Kidney epithelial cell (primary cell): ENCODE measurements at places on chromosomes 4 and X. TPM values are rescaled to one million over a fixed set of nuclear protein-coding genes. Genes with fewer than 3 reads are reported as not detected.

DNA sequence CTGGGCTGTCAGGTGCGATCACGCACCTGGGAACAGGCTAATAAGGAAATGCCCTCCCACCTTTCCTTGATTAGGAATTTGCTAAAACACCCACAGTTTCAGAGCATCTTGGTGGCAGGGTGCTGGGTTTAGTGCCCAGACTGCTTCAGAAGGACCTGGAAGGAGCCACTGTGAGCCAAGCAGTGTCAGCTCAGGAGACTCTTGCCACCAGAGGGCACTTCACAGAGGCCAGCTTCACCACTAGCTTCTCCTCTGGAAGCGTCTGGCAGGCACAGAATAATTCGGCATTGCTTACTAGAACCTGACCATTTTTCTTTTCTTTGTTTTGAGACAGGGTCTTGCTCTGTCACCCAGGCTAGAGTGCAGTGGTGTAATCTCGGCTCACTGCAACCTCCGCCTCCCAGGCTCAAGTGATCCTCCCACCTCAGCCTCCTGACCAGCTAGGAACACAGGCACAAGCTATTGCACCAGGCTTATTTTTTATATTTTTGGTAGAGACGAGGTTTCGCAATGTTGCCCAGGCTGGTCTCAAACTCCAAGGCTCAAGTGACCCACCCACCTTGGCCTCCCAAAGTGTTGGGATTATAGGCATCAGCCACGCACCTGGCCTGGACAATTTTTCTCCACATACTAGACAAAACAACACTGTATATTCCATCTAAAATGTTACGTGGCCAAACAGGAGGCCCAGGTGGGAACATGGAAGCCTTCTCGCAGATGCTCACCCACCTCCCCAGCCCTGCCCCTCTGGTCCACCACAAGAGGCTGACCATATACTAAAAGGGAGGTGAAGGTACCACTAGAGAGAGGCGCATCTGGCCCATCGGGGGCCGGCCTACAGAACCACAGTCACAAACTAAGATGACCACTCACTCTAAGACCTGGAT lies 14.1 kb downstream of the NOP14 start:
- DNase-seq = no peak

The TMPRSS11B gene
- total RNA-seq = not detected in 2 replicates

The GJB1 gene
- total RNA-seq = not detected in 2 replicates

DNA sequence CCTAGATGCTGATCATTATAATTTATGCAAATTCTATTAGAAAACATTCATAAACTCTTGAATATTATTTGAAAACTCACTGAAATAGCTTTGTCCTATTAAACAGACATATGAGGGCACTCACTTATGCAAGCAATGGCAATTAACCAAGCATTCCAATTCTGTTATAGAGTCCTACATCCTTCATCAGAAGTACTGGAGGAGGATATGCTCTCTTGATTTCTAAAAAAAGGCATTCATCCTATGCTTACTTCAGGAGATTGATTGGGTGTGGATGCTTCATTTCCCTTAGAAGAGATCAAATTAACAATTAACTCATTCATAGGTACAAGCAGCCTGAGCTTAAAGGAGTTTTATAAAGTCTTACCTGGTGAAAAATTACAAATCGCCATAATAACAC lies 1317.2 kb downstream of the PCDH7 start:
- DNase-seq = no peak

DNA sequence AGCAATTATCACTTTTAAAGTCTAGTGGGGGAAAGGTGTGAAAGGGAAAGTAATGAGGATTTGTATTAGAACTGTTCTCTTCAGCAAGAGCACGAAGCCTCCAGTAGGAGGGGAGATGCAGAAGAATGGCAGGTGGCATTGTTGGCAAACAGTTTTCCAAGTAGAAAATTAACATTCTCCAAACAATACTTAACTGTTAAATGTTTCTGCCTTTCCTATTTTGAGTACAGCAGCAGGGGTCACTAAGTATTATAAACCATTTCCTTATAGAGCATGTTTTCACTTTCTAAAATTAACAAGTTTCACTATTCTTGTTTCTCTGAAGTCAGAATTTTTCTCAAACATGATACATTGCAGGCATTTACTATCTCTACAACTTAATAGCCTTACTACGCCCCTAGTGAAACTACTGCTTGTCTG lies 58.7 kb downstream of the LEF1 start:
- DNase-seq = no peak

The UGT2A3 gene
- not detected in 2 replicates for total RNA-seq

DNA sequence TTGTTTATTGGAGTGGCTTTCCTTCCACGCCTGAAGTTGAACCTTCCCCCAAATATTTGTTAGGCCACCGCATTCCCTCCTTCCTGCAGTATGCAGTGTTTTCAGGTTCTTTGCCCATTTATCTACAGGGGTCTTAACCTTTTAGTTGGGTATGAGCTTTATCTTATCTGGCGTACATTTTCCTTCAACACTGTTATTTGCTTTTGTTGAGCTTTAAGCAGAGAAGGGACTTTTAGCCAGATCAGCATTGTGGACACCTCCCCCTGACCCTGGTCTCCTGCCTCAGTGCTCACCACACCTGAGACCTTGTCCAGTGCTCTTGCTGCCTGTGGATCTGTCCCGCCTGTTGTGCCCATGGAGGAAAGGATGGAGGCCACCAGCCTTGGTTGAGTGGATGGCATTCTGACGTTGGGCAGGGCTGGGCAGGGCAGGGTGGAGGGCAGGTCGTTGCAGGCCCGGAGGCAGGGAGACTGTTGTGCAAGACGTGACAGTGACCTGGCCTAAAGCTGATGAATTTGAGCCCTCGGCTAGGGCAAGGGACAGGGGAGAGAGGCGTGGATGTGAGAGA lies 998 bp upstream of the DUSP9 start:
- no peak for DNase-seq

DNA sequence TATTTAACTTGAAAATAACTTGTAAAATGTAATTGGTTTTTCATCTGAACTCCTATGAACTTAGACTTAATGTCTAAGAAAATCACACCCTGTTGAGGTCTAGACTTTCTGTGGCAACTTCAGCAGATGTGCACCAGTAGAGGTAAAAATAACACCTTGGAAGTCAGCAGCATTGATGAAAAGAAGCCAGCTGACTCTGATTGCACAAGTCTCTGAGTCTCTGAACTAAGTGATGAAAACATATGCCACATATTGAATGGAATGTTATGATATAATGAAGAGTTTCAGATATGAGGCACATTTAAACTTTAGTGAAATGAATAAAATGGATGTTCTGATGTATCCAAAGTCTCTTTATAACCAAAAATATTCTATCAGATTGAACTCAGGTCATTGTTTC lies 155.4 kb downstream of the GPM6A start:
- no peak for DNase-seq

GRCh38 chrX:13005661-13006473 lies 31.0 kb downstream of the TMSB4X start:
- no peak for DNase-seq

GRCh38 chr4:122873821-122874593 lies 47.4 kb downstream of the FGF2 start:
- peak; percentile 88 for DNase-seq

GRCh38 chr4:81211956-81212355 lies 3.1 kb downstream of the PRKG2 start:
- DNase-seq = no peak

GRCh38 chrX:16018291-16018690 lies 105.1 kb upstream of the GRPR start:
- no peak for DNase-seq

The FGD1 gene
- 11.8 and 13.0 TPM in 2 replicates for total RNA-seq

DNA sequence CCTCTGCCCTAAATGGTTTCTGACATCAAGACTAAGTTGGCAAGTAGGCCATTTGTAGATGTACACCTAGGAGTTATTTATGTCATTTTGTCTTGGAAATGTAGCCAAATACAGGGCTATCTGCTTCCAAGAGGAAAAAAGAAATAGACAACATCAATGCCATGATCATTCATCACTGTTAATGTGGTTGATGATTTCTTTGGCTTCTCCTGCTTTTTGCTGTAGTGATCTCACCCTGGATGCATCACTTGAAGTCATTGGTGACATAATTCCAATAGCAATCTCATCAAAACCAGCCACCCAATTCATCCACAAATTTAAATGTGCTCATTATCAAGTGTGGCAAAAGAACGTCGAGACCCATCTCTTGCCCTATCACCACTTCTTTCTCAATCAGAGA lies 222.6 kb upstream of the PPARGC1A start:
- DNase-seq = no peak

- DNase-seq = no peak
These were observed 379.1 kb downstream of the RAPGEF2 start for GRCh38 chr4:159481936-159482335.

DNA sequence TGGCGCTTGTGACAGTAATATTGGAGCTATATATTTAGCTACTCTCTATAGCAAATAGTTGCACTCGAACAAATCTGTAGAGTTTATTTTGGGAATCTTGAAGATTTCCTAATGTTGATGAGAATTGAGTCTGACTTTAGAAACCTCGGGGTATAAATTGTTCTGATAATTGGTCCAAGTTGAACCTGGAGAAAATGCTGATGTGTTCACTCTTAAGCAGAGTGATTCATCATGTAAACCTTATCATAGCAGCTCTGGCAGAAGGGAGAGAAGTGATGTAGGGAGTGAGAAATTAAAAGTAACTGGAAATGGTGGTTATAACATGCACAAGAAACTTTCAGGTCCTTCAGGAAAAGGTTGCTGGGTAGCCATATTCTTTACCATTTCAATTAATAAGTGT lies 16.4 kb upstream of the SLC4A4 start:
- DNase-seq = no peak

DNA sequence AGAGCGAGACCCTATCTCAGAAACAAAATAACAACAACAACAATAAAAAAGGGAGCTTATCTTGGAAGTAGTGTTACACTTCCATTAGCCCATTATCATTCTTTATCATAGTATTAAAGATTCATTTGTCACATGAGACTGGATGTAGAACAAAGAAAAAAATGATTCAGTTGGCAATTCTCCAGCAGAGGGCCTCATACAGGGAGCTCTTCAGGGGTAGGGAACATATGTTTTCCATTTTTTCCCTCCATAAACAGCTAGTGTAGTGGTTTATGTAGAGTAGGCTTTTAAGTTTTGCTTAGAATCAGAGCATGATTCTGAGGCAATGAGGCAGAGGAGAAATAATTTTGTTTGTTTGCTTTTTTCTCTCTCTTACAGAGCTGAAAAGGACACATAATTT lies 5.8 kb downstream of the CPE start:
- DNase-seq = no peak

The GPC4 gene
- total RNA-seq = 33.1 and 34.7 TPM in 2 replicates

DNA sequence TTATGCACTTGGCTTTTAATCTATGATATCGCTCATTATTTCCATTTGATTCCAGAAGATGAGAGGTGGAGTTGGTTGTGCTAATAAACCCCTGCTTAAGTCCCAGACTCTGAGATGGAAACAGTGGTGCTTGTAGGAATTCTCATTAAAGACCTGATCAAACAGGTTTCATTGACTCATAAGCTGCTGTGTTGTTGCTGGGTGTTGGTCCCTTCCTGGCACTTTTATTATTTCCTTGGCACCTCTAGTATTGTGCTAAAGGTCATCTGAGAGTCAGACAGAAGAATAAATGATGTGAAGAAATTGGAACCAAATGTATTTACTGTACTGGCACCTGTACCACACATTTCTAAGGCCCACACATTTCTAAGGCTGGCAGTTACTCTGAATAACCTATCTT lies 544.7 kb upstream of the NR3C2 start:
- DNase-seq = no peak

GRCh38 chr4:185137233-185137925 lies 5.7 kb upstream of the SLC25A4 start:
- no peak for DNase-seq

GRCh38 chr4:177010418-177010817 lies 217.7 kb upstream of the VEGFC start:
- DNase-seq = no peak

DNA sequence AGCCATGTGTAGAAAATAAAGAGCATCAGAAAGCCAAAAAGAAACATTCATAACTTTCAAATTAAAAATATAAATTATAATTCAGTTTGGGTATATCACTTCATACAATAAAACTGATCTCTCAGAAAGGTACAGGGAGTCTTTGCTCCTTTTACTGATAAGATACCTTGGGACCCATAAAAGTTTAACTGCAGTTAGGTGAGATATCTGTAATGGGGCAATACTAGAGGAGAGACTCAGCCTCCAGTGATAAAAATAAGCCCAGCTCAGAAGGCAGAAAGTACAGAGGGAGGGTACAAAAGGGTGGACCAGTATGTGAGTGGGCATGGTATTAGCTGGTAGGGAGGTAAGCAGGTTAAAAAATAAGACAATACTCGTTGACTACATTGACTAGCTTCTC lies 180.9 kb upstream of the AGTR2 start:
- no peak for DNase-seq

The CCDC158 gene
- total RNA-seq = 0.34 and 0.84 TPM in 2 replicates

GRCh38 chr4:57764856-57765255 lies 654.7 kb upstream of the IGFBP7 start:
- DNase-seq = no peak

The GABRE gene
- 0.21 and 0.88 TPM in 2 replicates for total RNA-seq

The IL1RAPL1 gene
- 0.07 TPM in 1 of 2 replicates, not detected in the other for total RNA-seq

DNA sequence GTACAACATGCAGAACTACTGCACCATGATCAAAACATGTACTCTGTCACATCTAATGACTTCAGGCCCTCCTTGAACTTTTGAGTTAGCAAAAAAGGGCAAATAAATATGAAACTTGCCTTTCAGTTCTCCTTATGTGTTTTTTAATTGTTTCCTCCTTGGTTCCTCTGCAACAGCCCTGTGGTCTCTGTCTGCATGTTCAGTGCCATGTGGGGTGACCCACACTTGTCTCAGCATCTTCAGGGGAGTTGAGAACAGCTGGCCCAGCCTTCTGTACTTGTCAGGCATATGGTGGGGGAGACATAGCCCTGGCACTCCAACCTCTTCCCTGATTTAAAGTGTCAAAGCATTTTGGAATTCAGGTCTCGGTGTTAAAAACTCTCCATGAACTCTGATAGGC lies 188.0 kb upstream of the PGRMC2 start:
- no peak for DNase-seq

DNA sequence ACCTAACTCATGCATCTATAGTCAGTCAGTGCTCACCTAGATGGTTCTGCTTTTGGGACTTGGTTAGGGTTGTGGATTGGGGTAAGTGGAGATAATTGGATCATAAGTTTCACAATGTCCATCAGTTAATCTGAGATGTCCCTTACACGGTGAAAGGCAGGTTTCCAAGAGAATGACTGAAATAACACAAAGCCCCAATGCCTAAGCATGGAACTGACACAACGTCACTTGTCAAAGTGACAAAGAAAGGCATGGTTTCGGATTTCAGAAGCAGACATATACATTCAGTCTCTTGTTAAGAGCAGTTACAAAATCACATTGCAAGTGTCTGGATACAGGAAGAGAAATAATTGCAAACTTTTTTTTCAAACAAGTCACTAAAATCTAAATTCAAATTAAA lies 1456.9 kb downstream of the TECRL start:
- DNase-seq = no peak

The NSDHL gene
- 26.5 and 31.3 TPM in 2 replicates for total RNA-seq

GRCh38 chr4:1399508-1400190 lies 6.6 kb downstream of the NKX1-1 start:
- DNase-seq = no peak

The GLRB gene
- 5.9 and 11.6 TPM in 2 replicates for total RNA-seq

- no peak for DNase-seq
These were observed 1368.2 kb downstream of the STIM2 start for GRCh38 chr4:28228561-28229491.

The LANCL3 gene
- total RNA-seq = 0.13 and 0.27 TPM in 2 replicates

- DNase-seq = no peak
These were observed 163.5 kb downstream of the MGST2 start for GRCh38 chr4:139828966-139829664.
